ENCODE measurements at places on chromosomes 12 and 14.

DNA sequence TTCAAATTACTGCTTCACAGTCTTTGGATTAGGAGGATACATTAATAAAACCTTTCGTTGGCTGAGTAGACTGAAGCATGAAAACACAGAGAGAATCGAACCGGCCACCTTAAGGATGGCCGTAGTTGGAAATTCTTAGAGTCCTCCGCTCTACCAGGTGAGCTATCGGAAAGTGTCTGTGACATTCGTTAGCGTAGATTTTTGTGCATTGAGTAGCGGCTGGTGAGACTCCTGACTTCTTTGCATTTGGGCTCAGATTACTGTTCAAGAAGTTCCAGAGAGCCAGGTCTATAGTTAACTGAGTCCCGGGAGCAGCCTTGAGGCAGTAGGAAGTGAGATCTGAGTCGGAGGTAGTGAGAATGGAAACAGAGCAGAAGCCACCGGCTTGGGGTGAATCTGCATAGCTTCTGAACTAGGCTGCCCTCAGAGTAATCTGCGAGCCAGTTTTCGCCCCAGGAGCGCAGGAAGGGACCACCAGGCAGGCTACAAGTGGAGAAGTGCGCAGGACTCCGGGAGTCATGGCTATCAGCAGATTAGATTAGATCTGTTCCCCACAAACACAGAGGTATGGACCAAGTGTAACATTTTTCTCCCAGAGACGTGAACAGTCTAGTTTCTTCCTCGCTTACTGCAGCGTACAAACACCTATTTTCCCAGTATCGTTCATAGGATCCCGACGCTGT is 11.0 kb downstream of the OR6S1 start:
- no peak for DNase-seq

- DNase-seq = no peak
These were observed 257.8 kb downstream of the NUAK1 start for GRCh38 chr12:105880824-105881388.

DNA sequence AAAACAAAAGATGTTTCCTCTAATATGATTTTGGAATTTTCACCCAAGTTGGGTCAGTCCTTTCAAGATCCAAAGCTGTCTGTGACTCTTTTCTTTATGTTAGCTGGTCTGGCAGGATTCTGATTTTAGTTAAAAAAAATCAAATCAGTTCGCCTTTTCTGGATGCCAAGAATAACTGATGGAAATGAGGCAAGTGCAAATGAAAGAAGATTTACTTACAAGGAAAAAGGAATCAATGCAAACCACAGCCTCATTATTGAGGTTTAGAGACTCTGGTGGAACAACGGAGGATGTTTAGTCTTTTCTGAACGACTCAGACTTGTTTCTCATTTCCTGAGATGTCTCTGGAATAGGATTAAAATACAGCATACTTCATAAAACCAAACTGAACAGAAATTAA is 117.0 kb upstream of the DYRK2 start:
- no peak for DNase-seq

DNA sequence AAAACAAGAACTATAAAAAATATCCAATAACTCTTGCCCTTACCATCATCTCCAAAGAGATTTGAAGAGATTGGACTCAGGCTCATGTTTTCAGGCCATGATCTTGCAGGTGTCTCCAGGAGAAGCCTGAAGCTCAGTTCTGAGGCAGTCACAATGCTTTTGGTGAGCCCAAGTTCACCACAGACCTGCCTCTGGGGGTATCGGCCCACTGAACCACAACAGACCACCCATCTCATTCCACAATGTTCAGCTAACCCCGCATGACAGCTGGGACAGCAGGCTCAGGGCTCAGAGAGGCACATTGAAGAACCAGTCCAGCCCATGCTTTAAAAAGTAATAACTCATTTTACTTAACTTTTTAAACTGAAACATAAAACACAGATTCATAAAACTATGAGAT is 28.3 kb upstream of the APOLD1 start:
- DNase-seq = no peak

DNA sequence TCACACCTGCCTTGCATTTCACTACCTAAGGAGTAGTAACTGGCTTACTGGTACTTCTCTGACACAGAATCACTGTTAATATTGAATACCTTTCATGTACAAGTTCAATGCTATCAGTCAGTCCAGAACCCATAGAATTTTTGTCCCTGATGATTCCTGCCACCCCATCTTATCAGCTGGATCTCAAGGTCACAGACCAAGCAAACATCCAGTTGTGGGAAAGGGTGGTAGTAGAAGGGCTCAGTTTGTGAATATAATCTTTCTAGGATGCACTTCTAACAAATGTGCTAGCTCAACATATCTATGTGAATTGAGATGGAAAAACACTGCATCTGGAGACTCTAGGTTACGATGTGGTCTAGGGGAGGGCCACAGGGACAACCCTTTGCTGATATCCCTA is 14.1 kb downstream of the PPP1CC start:
- DNase-seq = no peak

GRCh38 chr14:91173221-91173670 is 59.4 kb downstream of the DGLUCY start:
- DNase-seq = peak; percentile 58

GRCh38 chr12:75665216-75665615 is 153.8 kb upstream of the KRR1 start:
- no peak for DNase-seq

DNA sequence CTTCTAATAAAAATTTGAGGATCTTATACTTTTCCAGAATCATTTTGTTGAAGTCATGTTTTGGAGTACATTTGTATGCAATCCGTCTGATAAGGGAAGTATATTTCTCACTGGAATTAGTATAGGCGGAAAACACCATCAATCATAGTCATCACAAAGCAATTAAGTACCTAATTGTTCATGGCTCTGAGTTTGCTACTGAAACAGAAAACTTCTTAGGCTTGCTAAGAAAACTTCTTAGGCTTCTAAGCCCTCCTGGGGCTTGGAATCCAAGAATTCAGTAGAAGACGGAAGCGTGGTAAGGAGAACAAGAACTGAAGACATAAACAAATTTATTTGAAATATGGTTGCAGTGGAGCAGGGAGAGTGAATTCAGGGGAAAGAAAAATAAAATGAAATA is 636.3 kb downstream of the DIO2 start:
- no peak for DNase-seq

DNA sequence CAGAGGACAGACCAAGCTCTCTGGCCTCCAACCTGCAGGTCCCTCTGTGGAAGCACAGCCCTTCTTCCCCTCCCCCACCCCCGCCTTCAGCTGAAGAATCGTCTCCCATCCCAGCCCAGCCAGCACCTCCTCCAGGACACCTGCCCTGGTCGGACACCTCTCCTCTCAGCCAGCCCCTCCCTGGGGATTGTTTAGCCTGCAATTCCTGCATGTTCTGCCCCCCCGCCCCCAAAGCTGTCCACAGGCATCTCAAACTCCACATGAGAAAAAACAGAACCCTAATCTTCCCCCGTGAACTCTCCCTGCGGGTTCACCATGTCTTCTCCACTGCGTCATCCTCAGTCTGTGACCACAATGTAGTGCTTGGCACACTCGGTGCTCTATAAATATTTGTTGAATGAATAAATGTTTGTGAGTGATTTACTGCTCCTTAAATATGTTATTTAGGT is 24.1 kb downstream of the PRIMA1 start:
- no peak for DNase-seq

GRCh38 chr12:105882404-105882803 is 256.4 kb downstream of the NUAK1 start:
- DNase-seq = no peak

DNA sequence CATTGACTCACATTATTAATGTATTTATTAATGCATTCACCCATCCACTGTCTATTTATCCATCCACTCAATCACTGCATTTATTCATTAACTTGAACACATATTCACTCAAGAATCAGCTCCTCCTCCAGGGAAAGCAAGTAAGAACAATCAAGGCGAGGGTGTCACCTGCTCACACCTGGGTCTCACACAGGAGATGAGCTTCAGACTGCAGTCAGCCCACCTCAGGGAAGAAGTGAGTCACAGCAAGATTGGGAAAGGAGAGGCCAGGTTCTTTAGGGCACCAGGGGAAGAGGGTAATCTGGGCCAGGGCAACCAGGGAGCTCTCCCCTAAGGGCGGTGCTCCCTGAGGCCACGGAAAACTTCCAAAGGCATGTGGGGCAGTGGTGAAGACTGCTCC is 367.3 kb downstream of the BCL11B start:
- no peak for DNase-seq

DNA sequence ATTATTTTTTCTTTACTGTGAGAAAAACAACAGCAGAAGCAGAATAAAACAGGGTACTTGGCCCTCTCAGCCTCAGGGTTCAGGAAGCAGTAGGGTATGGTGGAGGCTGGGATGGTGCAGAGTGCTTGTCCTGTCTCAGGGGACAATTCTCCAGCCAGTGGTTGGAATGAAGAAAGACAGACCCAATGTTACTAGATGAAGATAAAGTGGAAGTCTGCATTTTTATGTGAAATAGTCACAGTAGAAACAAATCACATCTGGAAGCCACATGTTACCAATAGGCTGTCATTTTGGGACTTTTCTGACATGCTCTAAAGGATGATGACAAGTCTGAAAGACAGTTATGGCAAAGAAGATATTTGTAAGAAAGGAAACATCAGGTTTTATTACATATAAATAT is 32.3 kb downstream of the PROX2 start:
- DNase-seq = no peak

DNA sequence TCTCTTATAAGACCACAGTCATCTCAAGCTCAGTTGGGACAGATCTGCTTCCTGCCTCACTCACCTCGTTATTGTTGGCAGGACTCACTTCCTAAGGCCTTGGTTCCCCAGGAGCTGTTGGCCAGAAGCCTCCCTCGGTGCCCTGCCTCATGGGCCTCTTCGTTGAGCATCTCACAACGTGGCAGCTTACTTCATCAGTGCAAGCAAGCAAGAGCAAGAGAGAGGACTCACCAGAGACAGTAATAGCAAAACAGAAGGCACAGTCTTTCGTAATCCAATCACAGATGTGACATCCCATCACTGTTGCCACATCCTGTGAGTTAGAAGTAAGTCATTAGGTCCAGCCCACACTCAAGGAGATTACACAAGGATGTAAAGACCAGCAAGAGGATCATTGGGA is 5.1 kb upstream of the NUMB start:
- DNase-seq = no peak

DNA sequence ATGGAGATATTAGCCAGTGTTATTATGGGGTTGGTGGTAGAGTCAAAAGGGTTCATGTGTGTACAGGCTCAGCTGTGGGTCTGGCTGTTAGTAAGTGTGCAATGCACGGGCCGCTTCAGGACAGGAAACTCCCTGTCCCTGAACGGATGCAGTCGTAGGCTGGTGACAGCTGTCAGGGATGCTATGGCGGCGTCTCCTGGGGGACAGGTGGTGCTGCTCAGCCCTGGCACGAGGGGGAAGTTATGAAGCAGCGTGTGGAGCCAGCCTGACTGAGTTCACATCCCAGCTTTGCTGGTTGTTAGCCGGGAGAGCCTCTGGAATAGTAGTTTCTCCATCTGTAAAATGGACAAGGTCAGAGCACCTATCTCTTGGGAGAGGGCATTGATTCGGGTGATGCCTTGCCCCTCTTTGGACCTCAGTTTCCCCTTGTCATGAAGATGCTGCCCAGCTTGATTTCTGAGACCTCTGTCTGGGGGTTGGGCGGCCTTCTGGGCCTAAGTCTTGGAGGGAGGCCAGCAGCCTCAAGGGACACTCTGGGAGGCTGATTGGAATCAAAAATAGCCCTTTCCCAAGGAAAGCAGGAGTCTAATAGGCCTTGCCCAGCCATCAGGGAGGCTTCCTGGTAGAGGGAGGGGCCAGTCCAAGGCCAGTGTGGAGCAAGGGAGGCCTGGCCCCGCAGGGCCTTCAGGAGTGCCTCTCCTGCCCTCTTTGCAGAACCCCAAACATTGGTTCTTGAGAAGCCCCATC is 7.1 kb downstream of the ASB2 start:
- DNase-seq = no peak

- no peak for DNase-seq
These were observed 123.0 kb downstream of the GLT1D1 start for GRCh38 chr12:128976120-128976738.

DNA sequence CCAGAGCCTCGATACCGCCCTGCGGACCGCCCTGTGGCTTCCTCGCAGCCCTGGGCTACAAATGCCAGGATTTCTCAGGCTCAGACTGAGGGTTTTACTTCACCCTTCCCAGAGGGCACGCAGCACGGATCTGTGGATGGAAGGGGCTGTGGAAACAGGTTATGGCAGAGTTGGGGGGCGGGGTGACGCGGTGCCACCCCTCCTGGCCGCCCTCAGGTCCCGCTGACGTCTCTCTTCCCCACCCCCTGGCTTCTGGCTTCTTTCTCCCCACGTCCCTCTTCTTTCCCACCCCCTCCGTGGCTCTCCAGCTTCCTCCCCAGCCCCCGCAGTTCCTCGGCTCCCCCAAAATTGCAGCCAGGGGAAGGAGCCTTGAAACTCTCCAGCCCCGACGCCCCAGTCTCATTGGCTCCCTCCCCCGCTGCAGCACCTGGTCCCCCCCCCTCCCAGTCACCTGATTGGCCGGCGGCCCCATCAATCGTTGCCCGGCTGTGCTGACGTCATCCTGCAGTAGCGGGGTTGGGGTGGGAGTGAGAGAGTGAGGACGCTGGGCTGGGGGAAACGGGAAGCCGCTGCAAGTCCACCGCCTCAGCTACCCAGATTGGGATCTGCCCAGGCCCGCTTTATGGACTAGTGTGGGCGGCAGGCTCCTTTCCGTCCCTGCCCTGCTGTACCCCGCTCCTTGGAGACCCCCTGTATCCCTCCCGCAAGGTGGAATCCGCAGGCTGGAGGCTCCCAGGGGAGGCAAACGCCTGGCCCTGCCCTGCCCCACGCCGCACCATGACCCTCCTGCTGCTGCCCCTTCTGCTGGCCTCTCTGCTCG is at the start of gene CLSTN3:
Gene CLSTN3 (plus strand): TSS at position 500 of the 820 bp plus-strand sequence. CDS start 278 bp downstream, at position 778.
- peak; percentile 99 for DNase-seq

- DNase-seq = no peak
These were observed 789.1 kb downstream of the TMEM121 start for GRCh38 chr14:106315436-106315835.

- DNase-seq = no peak
These were observed 25.5 kb downstream of the ATF7 start for GRCh38 chr12:53600490-53601295.

- DNase-seq = no peak
These were observed 37.6 kb downstream of the PLEKHG7 start for GRCh38 chr12:92740411-92740810.

DNA sequence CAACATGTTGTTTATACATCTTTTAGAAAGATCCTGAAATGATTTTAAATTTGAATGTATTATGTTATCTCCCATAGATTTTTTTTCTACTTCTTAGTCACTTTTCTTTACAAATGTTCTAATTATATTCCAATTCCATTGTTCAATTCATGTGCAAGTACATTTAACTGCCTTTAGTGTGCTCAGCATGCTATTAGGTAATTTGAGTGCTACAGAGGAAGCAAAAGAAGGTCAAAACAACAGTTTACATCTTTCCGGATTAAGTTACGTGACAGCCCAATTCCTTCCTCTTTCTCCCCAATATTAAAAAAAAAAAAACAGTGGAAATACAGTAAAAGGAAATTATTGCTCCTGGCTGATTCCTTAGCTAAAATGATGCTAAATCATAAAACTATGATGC is 98.3 kb downstream of the RTN1 start:
- no peak for DNase-seq

DNA sequence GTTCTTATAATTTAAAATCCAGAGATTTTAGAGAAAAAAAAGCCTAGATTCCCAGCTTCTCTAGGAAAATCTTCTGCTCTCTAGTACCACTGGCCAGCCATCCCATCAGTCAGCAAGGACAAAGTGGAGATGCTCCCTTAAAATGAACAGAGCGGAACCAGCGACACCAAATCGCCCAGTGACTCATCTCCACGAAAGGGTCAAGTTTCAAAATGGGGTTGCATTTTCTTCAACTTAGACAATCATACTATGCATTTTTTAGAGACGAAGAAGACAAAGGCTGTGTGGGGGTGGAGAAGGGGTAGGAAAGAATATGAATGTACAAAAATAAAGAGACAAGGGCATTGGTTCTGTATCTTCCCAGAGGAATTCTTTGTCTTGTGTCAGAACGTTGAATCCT is 212.0 kb downstream of the SLC15A4 start:
- DNase-seq = no peak
